Colonic mucosa (tissue), 4 donors: ENCODE measurements at places on chromosomes 11 and 22.

- H3K27ac ChIP-seq: no peak overlapping the region
- no peaks in the 10 kb centered on the region for H3K36me3 ChIP-seq
- no peaks in the 10 kb centered on the region for H3K27me3 ChIP-seq
These were observed 10.8 kb upstream of the RASSF10 start for GRCh38 chr11:12998336-12998735.

DNA sequence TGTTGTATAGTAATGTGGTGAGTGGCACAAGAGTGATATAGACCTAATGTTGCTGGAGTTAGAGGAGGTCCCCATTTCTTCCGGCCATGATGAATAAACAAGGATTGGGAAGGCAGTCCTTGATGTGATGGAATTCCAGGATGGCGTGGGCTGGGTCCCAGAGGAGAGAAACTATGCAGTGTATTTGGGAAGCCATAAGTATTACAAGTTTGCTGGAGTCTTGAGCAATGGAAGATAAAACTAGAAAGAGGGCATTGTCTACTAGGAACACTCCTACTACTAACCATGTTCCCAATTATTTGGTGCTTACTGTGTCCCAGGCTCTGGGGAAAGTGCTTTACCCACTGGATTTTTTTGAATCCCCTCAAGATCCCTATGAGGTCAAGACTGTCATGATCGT lies 20.0 kb downstream of the LDLRAD3 start:
- no peak for DNase-seq
- no peaks in the 10 kb centered on the region for H3K27me3 ChIP-seq
- no peak overlapping the region for H3K4me3 ChIP-seq
- no peak overlapping the region for H3K27ac ChIP-seq

DNA sequence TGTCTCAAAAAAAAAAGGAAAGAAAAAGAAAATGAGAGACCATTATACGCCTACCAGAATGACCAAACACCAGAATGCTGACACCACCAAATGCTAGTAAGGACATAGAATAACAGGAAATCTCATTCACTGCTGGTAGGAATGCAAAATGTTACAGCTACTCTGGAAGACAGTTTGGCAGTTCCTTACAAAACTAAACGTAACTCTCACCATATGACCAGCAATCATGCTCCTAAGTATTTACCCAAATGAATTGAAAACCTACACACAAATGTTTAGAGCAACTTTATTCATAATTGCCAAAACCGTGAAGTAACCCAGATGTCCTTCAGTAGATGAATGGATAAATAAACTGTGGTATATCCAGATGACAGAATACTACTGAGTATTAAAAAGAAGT lies 7.2 kb downstream of the CHKA start:
- no peak overlapping the region for H3K27ac ChIP-seq
- DNase-seq: no peak
- H3K27me3 ChIP-seq: no peaks in the 10 kb centered on the region

DNA sequence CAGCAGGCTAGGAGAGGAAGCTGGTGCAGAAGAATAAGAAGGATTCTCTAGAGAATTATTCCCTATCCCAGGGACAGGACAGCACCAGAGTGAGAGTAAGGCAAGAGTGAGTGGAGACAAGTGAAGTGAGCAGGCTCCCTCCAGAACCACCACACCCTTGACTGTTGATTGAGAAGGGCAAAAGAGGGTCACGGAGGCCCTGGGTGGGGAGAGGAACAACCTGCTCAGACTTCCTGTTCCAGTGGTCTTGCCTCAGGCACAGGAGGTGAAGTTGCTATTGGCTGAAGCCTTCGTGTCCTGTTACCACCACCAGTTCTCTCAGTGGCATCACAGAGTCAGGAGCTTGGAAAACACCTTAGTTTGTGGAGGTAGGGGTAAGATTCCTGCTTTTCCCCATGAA lies 51.7 kb upstream of the CCDC89 start:
- no peak overlapping the region for H3K4me3 ChIP-seq
- no peak overlapping the region for H3K27ac ChIP-seq
- peak; percentile 33 for DNase-seq
- no peaks in the 10 kb centered on the region for H3K27me3 ChIP-seq
- peaks cover 4% of the 10 kb centered on the region for H3K4me1 ChIP-seq

GRCh38 chr11:70226183-70226582 lies 23.1 kb downstream of the FADD start:
- DNase-seq: peak; percentile 38
- H3K36me3 ChIP-seq: no peaks in the 10 kb centered on the region
- no peaks in the 10 kb centered on the region for H3K27me3 ChIP-seq
- no peak overlapping the region for H3K4me3 ChIP-seq

GRCh38 chr11:96101146-96101545 lies 177.2 kb upstream of the MTMR2 start:
- H3K27me3 ChIP-seq: no peaks in the 10 kb centered on the region
- no peak for DNase-seq
- H3K27ac ChIP-seq: no peak overlapping the region
- H3K36me3 ChIP-seq: no peaks in the 10 kb centered on the region
- H3K4me1 ChIP-seq: peaks cover 7% of the 10 kb centered on the region
- no peak overlapping the region for H3K4me3 ChIP-seq

GRCh38 chr22:39859903-39860588 lies 33.5 kb downstream of the ENTHD1 start:
- no peaks in the 10 kb centered on the region for H3K27me3 ChIP-seq
- no peak overlapping the region for H3K4me3 ChIP-seq
- no peak overlapping the region for H3K27ac ChIP-seq
- no peaks in the 10 kb centered on the region for H3K4me1 ChIP-seq

- no peak overlapping the region for H3K4me3 ChIP-seq
- no peaks in the 10 kb centered on the region for H3K4me1 ChIP-seq
- H3K36me3 ChIP-seq: no peaks in the 10 kb centered on the region
- no peak overlapping the region for H3K27ac ChIP-seq
These were observed 110.2 kb downstream of the TEAD1 start for GRCh38 chr11:12784445-12784844.

- no peaks in the 10 kb centered on the region for H3K27me3 ChIP-seq
- H3K4me3 ChIP-seq: no peak overlapping the region
- no peak overlapping the region for H3K27ac ChIP-seq
- H3K4me1 ChIP-seq: no peaks in the 10 kb centered on the region
These were observed 21.7 kb upstream of the KIAA0930 start for GRCh38 chr22:45262195-45262930.

DNA sequence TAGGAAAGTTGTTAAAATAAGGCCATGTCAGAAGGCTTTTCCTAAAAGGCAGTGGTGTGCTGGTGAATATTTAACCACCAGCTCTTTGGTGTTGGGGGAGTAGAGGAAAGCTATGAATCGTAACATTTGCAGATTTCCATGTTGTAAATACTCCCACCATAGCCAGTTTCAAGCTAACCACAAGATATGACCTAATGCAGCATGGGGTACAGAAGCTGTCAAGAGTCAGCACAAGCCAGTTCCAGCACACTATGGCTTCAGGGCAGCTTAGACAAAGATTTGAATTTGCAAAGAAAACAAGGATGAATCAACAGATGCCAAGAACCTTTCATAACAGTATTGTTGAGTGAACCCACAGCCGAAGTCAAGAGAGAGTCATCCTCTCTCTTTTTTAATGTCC lies 40.0 kb downstream of the COMMD9 start:
- H3K4me1 ChIP-seq: no peaks in the 10 kb centered on the region
- H3K36me3 ChIP-seq: no peaks in the 10 kb centered on the region
- H3K27me3 ChIP-seq: no peaks in the 10 kb centered on the region
- no peak overlapping the region for H3K27ac ChIP-seq

GRCh38 chr11:46963844-46964243 lies 27.3 kb downstream of the CSTPP1 start:
- H3K4me1 ChIP-seq: no peaks in the 10 kb centered on the region
- H3K4me3 ChIP-seq: no peak overlapping the region
- H3K27ac ChIP-seq: no peak overlapping the region
- H3K36me3 ChIP-seq: no peaks in the 10 kb centered on the region
- no peaks in the 10 kb centered on the region for H3K27me3 ChIP-seq
- no peak for DNase-seq

DNA sequence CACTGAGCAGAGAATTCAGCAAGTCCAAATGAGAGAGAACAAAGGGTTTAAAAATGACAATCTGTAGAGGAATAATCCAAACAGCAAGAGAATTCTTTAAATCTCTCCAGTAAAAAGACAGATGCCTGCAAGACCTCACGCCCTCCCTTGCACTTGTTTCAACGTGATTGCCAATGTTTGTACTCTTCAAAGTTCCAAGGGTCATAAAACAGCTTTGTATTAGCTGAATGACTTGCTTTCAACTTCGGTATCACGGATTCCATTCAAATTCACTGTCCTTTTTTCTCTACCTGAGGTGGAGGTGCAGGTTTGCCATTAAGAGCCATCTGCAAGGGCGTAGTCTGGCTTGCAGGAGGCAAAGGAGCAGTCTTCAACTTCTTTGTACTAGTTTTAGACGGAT lies 41.1 kb upstream of the CHRNA10 start:
- H3K27ac ChIP-seq: no peak overlapping the region
- no peaks in the 10 kb centered on the region for H3K4me1 ChIP-seq
- no peak for DNase-seq
- peaks cover 5% of the 10 kb centered on the region for H3K36me3 ChIP-seq

- H3K4me1 ChIP-seq: no peaks in the 10 kb centered on the region
- H3K4me3 ChIP-seq: no peak overlapping the region
- H3K27me3 ChIP-seq: no peaks in the 10 kb centered on the region
- DNase-seq: no peak
- no peak overlapping the region for H3K27ac ChIP-seq
These were observed 217.0 kb downstream of the NAV2 start for GRCh38 chr11:19929655-19930054.

DNA sequence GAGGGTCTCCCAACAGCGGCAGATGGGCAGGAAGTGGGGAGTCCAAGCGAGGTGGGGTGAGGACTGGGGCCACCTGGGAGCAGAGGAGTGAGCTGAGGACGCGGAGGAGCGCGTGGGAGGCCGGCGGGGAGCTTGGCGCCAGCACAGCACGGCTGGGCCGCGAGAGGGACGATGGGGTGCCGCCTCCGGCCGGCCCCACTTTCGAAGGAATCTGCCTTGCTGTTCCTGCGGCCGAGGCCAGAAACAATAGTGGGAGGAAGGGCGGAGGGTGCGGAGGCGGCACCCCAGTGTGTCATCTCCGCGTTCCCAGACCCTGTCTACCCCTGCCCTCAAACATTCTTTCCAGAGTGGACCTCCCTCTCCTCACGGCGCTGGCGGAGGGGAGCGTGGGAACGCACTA lies 5.5 kb downstream of the INS start:
- no peak overlapping the region for H3K27ac ChIP-seq
- peaks cover 7% of the 10 kb centered on the region for H3K27me3 ChIP-seq
- no peaks in the 10 kb centered on the region for H3K36me3 ChIP-seq

GRCh38 chr11:118212781-118213191 lies 12.0 kb downstream of the JAML start:
- H3K4me3 ChIP-seq: no peak overlapping the region
- no peaks in the 10 kb centered on the region for H3K36me3 ChIP-seq
- DNase-seq: no peak
- no peaks in the 10 kb centered on the region for H3K27me3 ChIP-seq

GRCh38 chr11:116422956-116423600 lies 349.7 kb downstream of the BUD13 start:
- H3K4me3 ChIP-seq: no peak overlapping the region
- no peak for DNase-seq
- H3K36me3 ChIP-seq: no peaks in the 10 kb centered on the region
- H3K27me3 ChIP-seq: no peaks in the 10 kb centered on the region
- no peaks in the 10 kb centered on the region for H3K4me1 ChIP-seq

- DNase-seq: no peak
- no peak overlapping the region for H3K27ac ChIP-seq
- H3K4me1 ChIP-seq: no peaks in the 10 kb centered on the region
- H3K36me3 ChIP-seq: no peaks in the 10 kb centered on the region
- no peaks in the 10 kb centered on the region for H3K27me3 ChIP-seq
- H3K4me3 ChIP-seq: no peak overlapping the region
These were observed 30.4 kb upstream of the CD5 start for GRCh38 chr11:61071913-61072312.

GRCh38 chr11:106853850-106854401 lies 164.3 kb downstream of the GUCY1A2 start:
- no peak overlapping the region for H3K4me3 ChIP-seq
- DNase-seq: no peak
- no peak overlapping the region for H3K27ac ChIP-seq
- H3K36me3 ChIP-seq: no peaks in the 10 kb centered on the region
- H3K27me3 ChIP-seq: no peaks in the 10 kb centered on the region

DNA sequence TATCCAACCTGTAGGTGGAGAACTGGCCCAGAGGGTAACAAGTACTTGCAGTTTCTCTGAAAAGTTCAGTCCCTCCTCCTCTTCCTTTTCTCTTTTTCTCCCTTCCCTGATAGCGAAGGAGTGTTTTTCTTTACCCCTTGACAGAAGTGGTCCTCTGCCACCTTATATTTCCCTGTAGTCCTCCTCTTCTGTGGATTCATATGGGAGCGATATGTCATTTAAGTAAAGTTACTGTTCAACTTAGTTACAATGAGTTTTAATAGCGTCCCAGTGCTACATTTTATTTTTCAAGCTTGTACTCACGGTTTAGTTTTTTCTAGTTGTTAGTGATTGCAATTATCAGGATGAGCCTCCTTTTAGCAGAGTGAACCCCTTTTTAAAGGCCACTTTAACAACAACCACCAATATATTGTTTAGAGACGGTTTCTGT lies 1.4 kb downstream of the PCF11 start:
- H3K27ac ChIP-seq: peak overlapping the region; percentile 97
- no peak for DNase-seq
- no peaks in the 10 kb centered on the region for H3K27me3 ChIP-seq
- peak overlapping the region; percentile 70 for H3K4me3 ChIP-seq
- no peaks in the 10 kb centered on the region for H3K4me1 ChIP-seq

DNA sequence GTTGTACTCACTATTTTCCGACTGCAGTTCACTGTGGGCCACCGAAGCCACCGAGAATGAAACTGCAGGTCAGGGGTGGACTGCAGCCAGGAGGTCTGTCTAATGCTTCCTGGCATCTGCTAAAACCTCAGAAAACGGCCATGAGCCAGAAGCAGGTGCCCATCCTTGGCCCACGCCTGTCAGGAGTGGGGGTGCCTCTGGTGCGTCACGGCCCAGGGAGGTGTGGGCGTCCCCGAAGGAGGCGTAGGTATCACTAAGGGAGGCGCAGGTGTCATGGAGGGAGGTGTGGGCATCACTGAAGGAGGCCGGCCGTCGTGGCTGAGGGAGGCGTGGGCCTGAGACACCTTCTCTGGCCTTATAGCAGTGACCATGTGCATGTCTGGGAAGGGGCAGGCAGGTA lies 456.2 kb downstream of the TBC1D22A start:
- H3K4me3 ChIP-seq: no peak overlapping the region
- H3K36me3 ChIP-seq: no peaks in the 10 kb centered on the region
- no peak overlapping the region for H3K27ac ChIP-seq
- peak; percentile 7 for DNase-seq
- no peaks in the 10 kb centered on the region for H3K4me1 ChIP-seq

GRCh38 chr22:23180301-23180892 lies at the start of gene BCR:
TSS of gene BCR (plus strand) at chr22:23180509. CDS start at chr22:23180961, 452 bp downstream.
- peak; percentile 73 for DNase-seq
- H3K4me1 ChIP-seq: peaks cover 23% of the 10 kb centered on the region
- H3K4me3 ChIP-seq: peak within 1 kb of the TSS; percentile 64
- H3K27me3 ChIP-seq: no peaks in the 10 kb centered on the region

GRCh38 chr11:130675917-130676316 lies 227.5 kb downstream of the ADAMTS15 start:
- H3K36me3 ChIP-seq: no peaks in the 10 kb centered on the region
- no peak overlapping the region for H3K4me3 ChIP-seq
- H3K27ac ChIP-seq: no peak overlapping the region
- no peaks in the 10 kb centered on the region for H3K4me1 ChIP-seq
- no peaks in the 10 kb centered on the region for H3K27me3 ChIP-seq
